Bronchial epithelial cell (primary cell): ENCODE measurements at places on chromosomes 5 and 9.

- no peak for DNase-seq
These were observed 434.5 kb downstream of the KDM4C start for GRCh38 chr9:7192266-7192665.

DNA sequence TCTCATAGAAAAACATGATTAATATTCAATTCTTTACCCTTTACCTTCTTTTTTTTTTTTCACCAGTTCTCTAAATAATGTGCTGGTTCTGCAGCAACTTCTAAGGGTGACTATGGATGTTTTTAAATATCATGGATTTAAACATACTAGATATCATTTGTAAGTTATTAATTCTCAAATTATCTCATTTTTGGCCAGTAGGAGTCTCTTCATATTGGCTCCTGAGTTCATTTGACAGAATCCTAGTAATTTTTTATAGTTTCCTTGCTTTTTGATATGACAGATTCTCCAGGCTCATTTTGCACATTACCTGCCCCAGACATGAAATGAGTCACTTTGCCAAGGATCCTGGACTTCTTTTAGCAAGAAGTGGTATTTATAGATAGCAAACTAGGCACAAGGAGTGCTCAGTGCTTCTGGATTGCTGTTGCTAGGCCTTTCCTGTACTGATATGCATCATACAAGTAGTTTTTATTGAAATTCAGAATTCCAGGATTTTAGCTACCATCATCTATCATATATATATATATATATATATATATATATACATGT, 201.3 kb upstream of the IL12B start:
- DNase-seq = no peak

DNA sequence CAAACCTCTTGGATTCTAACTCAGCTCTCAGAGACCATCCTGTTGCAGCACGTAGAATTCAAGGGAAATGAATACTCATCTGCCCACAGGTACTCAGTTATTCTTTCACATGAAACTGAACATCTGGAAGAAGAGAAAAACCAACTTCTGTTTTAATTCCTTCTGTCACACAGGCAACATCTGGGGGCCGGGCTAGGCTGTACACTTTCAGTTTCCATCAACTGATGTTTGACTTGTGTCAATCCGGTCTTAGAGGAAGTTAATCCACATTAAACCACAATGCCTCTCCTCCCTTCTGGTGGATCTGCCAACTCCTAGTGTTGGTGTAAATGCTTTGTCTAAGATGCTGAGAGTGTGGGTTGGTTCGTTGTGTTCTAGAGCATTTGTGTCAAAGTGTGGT, 17.6 kb downstream of the DMRT3 start:
- DNase-seq = no peak

DNA sequence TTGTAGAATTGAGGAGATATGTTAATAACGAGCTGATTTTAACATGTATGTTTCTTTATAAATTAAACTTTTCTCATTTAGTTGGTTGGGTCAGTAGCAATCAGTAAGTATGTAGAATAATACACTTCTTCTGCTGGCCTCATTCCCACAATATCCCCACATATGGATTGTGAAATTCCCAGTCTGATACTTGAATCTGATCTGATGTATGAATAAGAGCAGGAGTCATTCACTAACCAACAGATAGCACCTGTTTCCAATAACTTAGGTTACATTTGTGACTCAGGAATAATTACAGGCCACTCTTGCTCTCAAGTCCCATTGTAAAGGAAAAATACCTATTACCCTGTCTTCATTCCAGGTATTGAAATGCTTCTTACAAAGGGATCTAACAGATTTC, 23.9 kb downstream of the SLC36A1 start:
- no peak for DNase-seq

- no peak for DNase-seq
These were observed 51.5 kb downstream of the NXNL2 start for GRCh38 chr9:88586452-88586851.

DNA sequence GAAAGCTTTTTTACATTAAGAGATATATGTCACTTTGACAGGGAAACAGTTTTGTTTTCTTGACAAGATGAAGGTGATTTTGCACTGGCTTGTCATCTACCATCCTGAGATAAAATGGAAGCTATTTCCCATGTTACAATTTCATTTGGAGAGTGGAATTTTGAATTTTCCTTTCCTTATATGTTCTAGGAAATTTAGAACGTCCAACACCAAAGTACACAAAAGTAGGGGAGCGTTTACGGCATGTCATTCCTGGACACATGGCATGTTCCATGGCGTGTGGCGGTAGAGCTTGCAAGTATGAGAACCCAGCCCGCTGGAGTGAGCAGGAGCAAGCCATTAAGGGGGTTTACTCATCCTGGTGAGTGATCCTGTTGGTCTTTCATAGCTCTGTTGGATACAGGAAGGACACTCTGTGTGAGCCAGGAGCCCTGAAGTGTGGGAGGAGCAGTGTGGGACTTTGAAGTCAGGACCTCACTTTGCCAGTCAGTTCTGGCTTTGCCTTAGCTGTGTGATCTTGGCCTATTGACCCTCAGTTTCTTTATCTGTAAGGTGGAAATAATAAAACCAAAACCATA, 887 bp downstream of the PTPDC1 start:
- DNase-seq = peak; percentile 30

DNA sequence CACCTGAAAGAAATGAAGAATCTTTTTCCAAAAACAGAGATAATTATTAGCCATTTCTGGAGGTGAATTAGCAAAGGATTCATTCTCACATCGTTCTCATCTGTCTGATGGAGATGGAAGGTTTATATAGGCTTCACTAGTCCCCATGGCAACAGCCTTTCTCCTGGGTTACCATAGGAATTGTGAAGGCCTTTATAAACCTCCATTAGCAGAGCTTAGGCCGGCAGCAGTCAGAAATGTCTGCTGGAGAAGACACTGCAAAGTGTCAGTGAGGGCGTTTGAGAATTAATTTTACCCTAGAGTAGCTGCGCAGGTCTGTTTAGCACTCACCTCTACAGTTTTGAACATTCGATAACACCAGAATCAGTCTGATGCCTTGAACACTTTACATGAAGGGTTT, 290.4 kb upstream of the NR4A3 start:
- DNase-seq = no peak

GRCh38 chr5:74943905-74944304, 77.7 kb upstream of the FAM169A start:
- no peak for DNase-seq

DNA sequence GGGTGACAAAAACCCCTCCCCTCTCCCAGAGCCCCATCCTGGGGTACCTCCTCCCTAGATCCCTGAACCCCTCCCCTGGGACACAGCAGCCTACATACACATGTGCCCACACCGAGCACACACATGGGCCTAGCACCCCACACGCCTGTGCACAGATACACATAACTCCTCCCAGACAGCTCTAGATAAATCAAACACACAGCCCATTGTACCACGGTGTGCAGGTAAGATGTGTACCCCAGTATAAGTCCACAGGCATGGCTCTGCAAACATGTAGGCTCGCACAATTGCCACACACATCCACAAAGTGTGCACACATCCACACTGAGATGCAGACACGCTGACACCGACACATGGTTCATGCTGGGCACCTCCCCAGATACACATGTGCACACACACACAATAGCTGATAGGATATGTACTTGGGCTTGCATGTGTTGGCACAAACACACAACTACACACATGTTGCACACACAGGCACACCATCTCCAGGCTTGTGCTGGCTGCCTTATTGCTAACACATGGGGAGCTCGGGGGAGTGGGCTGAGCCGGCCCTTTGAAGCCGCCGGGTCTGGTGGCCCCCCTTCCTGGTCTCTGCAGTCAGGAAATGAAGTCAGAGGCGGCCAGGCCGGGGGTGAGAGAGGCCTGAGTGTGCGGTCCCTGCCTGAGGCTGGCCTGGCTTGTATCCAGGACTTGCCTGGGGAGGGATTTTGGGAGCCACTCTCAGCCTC, 30.2 kb downstream of the GOLGA2 start:
- peak; percentile 12 for DNase-seq

GRCh38 chr5:88677376-88677895, 205.5 kb downstream of the MEF2C start:
- no peak for DNase-seq

DNA sequence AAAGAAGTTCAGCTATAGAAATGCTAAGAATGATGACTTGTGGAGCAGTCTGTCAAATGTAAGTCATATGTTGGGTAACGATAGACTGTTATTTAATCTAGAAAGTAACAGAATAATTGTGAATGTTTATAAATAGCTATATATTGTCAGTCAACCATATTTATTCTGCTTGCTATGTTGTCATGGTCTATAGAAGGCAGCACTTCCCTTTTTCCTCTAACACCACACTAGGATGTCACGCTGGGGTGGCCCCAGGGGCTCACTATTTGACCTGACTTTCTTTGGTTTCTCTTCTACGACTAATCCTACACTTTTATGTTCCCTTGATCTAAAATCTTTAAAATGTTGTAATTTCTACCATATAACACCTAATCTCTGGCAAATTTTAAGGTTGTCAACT, 20.5 kb downstream of the ERAP2 start:
- no peak for DNase-seq

- no peak for DNase-seq
These were observed 91.1 kb downstream of the PRDM6 start for GRCh38 chr5:123180178-123180577.

DNA sequence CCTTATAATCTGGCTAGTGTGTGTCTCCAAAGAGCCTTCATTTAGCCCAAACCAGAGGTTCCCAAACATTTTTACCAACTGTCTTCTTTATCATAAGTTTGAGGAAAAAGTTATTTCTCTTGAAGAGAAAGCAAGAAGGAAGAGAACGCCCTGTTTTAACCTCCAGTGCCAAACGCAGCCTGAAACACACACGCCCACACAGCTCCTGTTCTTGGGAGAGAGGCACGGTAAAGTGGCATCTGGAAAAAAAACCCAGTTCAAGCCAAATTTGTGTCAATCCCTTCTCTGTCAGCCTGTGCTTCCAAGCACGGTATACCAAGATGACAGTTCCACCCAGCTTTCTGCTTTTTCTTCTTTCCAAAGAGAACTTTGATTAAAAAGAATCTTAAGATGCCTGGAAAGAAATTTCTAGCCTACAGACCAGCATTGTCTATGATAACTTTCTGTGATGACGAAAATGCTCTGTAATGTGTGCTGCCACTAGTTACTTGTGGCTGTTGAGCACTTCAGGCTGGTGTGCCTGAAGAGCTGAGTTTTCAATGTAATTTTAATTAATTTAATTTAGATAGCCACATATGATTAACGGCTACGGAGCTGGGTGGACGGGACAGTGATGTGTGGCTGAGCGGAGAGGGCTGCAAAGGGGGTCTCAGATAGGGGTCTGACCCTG, 62.3 kb downstream of the ACER2 start:
- no peak for DNase-seq

DNA sequence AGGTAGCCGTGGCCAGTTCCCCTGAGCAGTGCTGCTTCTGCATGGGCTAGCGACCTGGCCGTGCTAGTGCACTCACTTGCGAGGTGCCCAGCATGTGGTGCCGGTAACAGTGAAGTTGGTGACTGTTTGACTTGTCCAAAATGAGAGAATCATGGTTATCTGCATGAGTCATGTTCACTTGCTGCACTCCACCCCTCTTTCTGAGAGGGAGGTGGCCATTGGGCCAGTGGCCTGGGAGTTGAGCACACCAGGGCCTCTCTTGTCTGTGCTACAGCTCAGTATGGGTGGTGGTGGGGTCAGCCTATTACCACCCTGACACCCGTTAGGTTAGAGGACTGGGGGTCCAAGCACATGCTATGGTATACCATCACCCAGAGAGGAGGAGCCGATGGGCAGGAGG, 55.4 kb upstream of the GARNL3 start:
- DNase-seq = no peak

DNA sequence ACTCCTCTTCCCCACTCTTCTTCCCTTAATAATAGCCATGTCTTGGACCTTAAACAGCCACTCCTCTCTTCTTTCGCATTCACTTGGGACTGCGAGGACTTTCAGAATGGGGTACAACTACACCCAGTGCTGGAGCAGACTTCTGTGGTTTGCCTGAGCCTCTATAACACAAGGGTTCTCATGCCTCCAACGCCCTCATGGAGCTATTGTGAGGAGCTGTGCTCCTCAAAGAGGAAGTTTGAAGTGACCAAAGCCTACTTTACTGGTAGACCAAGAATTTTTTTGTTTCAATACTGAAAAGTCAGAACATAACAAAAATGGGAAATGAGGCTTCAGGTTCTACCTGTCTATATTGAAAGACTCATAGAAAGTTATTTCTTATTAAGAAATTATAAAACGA, 316.4 kb downstream of the PIK3R1 start:
- DNase-seq = no peak

DNA sequence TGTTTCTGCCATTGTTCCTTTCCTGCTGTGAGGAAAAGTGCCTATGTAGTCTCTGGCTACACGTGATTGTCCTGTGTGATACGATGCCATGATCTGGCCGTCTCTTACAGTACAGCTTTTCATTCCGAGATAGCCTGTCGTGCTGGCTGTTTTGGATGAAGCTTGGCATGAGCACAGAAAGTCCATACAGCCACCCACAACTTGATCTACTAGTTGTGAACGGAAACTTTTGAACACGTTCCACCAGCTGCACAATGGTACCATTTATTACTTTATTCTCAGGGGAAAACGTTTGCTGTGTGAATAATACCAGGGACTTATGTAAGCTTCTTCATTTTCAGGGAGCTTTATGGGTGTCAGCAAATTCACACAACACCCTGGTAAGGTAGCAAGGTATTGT, 217.6 kb upstream of the ANKRD55 start:
- no peak for DNase-seq

- DNase-seq = no peak
These were observed 88.0 kb downstream of the FEM1C start for GRCh38 chr5:115456539-115457040.

GRCh38 chr5:171308453-171309275, at the start of gene TLX3:
Gene TLX3, plus strand, starts transcription at chr5:171309248. Its CDS starts 118 bp downstream, at chr5:171309366.
- peak; percentile 48 for DNase-seq

DNA sequence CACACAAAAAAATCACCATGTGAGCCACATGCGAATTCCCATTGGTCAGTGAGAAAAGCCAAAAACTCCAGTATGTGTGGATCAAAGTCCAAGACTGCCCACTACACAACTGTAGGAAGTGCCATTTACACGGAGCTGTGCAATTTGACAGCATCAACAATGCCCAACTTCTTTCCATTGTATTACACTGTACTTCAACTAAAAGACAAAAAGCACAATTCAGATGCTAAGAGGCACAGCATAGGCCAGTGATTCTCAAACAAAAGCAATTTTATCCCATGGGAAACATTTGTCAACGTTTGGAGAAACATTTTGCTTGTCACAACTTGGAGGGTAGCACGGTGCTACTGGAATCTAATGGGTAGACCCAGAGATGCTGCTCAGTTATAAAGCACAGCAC, 39.8 kb downstream of the IARS1 start:
- no peak for DNase-seq

- DNase-seq = no peak
These were observed 4.0 kb downstream of the IL7R start for GRCh38 chr5:35860686-35861085.

DNA sequence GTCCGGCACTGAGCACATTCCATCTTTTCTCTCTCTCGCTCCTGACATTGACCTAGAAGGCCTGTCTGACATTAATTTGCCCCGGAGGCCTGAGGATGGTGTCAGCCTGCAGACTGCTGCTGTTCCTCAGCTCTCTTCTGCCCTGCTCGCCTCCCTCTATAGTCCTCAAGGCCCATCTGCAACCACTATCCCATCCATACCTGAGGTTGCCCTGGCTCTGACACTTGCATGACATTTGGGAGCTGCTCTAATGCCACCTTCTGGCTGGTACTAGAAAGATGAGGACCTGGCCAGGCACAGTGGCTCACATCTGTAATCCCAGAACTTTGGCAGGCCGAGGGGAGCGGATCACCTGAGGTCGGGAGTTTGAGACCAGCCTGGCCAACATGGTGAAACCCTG, 38.6 kb upstream of the GGTA1 start:
- peak; percentile 26 for DNase-seq
